ENCODE measurements at places on chromosomes 11 and 22. TPM values are rescaled to one million over a fixed set of nuclear protein-coding genes. Genes with fewer than 3 reads are reported as not detected.

Gene OR2AT4
- total RNA-seq: not detected

Gene PDGFB
- 1.1 TPM for total RNA-seq

Gene KCNE3
- not detected for total RNA-seq

Gene OR4D5
- not detected for total RNA-seq

Gene PATE2
- total RNA-seq: not detected

Gene KREMEN1
- total RNA-seq: 0.15 TPM

Gene TRIM64
- not detected for total RNA-seq

Gene ACTN3
- total RNA-seq: 0.23 TPM

Gene TPH1
- 0.23 TPM for total RNA-seq

Gene LMF2
- 130 TPM for total RNA-seq

Gene GGT5
- 0.35 TPM for total RNA-seq

Gene H19
- not detected for total RNA-seq

Gene EXPH5
- total RNA-seq: 2.0 TPM

Gene SFI1
- 183 TPM for total RNA-seq

Gene PPP6R3
- 114 TPM for total RNA-seq

Measured in activated CD4-positive, alpha-beta T cell treated with anti-CD3 and anti-CD28 coated beads, Interleukin-2, amount 10 ng/mL, durations not matched to agents 7 days and 5 days (primary cell).